Calu3 (cell line): ENCODE measurements at places on chromosomes 2 and 18. TPM values are rescaled to one million over a fixed set of nuclear protein-coding genes. Genes with fewer than 3 reads are reported as not detected.

CAPN10 gene
- total RNA-seq = 49.3 and 52.6 TPM in 2 replicates

MDH1B gene
- 0.94 and 1.9 TPM in 2 replicates for total RNA-seq

DLX2 gene
- not detected in 2 replicates for total RNA-seq

LYPD1 gene
- 15.8 and 34.3 TPM in 2 replicates for total RNA-seq

GYPC gene
- total RNA-seq = not detected in 2 replicates

CLHC1 gene
- total RNA-seq = 8.4 and 10.4 TPM in 2 replicates

MREG gene
- 22.0 and 29.7 TPM in 2 replicates for total RNA-seq

FBXO48 gene
- total RNA-seq = 2.4 and 2.5 TPM in 2 replicates

CASP10 gene
- 21.4 and 22.5 TPM in 2 replicates for total RNA-seq

AKAIN1 gene
- not detected in 2 replicates for total RNA-seq

CHRND gene
- not detected in 2 replicates for total RNA-seq

DTNA gene
- 9.0 and 10.9 TPM in 2 replicates for total RNA-seq

KLHL29 gene
- total RNA-seq = 11.9 and 12.4 TPM in 2 replicates

PLA2R1 gene
- total RNA-seq = 5.1 and 5.8 TPM in 2 replicates

RUFY4 gene
- total RNA-seq = 0.21 and 2.6 TPM in 2 replicates

PDE1A gene
- 0.26 and 0.49 TPM in 2 replicates for total RNA-seq

CRYBA2 gene
- total RNA-seq = not detected in 2 replicates

BCL2L11 gene
- 17.6 and 18.4 TPM in 2 replicates for total RNA-seq

SUMO1 gene
- total RNA-seq = 140 and 164 TPM in 2 replicates

UGT1A8 gene
- not detected in 2 replicates for total RNA-seq

PSMA8 gene
- not detected in 2 replicates for total RNA-seq

SAG gene
- total RNA-seq = not detected in 2 replicates

DUSP19 gene
- total RNA-seq = 1.6 and 2.7 TPM in 2 replicates
